ENCODE measurements at places on chromosomes 5 and 9.
A peak's percentile ranks its signal among the peaks of the same experiment; 100 is the strongest.

GRCh38 chr9:127319366-127320114 is 55.0 kb downstream of the GARNL3 start:
- no peak for DNase-seq

DNA sequence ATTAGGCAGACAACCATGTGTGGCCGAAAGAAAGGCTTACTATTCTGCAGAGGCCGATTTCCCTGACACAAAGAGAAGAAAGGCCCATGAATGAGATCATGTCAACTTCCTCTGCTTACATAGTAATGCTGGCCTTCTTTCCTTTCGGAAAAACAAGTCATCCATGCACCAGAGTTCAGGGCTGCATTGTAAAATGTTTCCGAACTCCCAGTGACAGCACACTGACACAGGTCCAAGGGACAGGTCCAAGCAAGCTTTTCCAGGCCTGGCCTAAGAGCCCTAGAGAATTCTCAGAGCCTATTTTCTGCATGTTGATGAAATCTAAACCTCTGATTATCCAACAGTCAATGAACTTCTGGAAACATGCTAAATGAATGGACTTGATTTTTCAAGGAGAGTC is 140.9 kb downstream of the ZNF608 start:
- DNase-seq, result no peak

- DNase-seq, result no peak
Measured at GRCh38 chr9:81596679-81597418, 92.5 kb downstream of the TLE1 start.

DNA sequence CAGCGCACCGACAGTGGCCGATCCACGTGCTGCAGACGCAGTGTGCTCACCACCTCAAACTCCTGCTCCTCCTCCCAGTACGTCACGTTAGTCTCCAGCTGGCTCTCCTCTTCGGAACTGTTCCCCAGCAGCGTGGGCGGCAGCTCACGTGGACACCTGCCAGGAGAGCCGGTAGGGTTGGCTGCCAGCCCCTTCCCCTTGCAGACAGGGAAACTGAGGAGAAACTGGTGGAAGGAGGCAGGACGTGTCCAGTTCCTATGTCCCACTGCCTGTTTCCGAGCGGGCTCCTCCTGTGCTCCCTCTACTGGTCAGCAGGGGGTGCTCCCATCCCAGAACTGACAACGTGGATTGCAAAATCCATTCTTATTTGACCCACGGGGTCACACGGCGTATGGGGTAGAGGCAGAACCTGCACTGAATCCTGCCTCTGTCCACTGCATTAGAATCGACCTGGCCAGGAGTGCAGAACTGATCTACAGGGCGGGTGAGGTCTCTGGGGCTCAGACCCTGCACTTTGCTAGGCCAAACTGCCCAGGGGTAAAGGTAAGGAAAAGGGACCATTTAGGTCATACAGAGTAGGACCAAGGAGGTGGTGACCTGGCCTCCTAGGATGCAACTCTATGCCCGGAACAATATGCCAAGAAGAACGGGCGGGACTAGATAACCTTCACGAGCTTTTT is 25.7 kb downstream of the PDGFRB start:
- DNase-seq, result peak; percentile 62

GRCh38 chr5:130402906-130403305 is 498.6 kb downstream of the CHSY3 start:
- DNase-seq, result no peak

- DNase-seq, result peak; percentile 38
Measured at GRCh38 chr9:125312411-125312810, 50.8 kb downstream of the GAPVD1 start.

DNA sequence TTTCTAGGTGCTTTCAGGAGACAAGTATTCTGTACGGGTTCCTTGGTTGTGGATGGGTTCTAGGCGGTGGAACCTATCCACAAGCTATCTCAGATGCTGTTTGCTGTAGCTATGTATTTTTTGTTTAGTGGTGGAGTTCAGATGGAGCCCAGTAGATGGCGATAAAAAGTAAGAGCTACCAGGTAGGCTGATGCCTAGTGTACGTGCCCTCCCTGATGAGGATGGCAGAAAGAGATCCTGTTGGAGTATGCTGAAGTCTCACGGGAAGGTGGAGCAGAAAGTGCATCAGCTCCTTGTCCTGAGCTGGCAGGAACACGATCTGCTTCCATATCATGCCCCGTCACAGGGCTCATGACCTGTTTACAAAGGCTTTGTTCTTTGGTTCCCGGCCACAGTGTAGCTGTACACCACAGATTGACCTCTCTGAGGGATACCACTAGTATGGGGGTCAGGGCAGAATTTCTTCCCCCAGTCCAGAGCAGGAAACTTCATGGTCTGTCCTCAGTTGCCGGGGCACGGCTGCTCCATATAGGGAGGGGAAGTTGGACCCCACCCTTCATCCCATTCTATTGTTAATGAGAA is 12.6 kb upstream of the UGT3A2 start:
- peak; percentile 55 for DNase-seq

GRCh38 chr9:36029765-36030528 is 6.8 kb upstream of the RECK start:
- no peak for DNase-seq

GRCh38 chr5:10360686-10361085 is 7.2 kb downstream of the MARCHF6 start:
- no peak for DNase-seq

DNA sequence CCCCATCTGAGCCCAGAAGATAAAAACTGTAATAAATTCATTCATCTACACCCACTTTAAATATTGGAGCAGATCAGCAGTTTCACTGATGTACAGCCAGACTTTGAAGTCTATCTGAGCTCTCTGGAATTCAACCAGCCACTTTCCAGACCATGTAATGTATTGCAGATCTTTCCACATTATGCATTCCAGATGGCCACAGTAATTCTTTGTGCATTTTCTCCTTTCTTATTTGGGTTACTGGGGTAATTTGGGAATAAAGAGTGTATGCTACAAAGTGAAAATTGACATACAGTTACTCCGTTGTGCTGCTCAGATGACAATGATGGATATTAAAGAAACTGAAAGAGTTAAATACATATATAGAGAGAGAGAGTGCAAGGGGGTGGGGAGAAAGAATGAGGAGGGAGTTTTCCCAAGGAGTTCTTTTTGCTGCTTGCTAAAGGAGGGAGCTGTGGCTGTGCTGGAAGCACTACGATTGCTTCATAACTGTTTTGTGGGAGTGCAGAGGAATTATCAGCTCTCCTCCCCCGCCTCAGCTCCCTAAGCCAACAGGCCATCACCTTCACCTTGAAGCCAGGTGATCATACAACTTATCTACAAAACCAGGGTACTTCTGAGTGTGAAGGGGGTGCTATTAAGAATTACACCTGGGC is 152.8 kb downstream of the GAS1 start:
- DNase-seq, result no peak

- DNase-seq, result no peak
Measured at GRCh38 chr5:94855543-94855942, 237.1 kb downstream of the SLF1 start.

DNA sequence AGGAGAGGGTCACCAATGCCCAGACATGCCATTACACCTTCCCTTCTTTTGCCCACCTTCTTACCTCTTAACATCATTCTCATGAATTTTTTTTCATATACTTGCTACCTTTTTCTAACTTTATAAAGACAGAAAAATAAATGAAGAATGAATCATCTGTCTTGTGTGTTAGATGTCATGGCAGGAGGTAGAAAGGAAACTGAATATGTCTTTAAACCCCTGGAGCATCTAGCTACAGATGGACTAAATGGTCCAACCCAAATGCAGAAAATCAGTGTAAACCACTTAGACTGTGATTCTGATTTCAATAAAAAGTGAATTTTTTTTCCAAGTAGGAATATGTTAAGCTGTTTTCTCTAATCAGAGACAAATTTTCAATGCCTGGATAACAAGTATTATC is 11.8 kb upstream of the IL6ST start:
- DNase-seq, result no peak

DNA sequence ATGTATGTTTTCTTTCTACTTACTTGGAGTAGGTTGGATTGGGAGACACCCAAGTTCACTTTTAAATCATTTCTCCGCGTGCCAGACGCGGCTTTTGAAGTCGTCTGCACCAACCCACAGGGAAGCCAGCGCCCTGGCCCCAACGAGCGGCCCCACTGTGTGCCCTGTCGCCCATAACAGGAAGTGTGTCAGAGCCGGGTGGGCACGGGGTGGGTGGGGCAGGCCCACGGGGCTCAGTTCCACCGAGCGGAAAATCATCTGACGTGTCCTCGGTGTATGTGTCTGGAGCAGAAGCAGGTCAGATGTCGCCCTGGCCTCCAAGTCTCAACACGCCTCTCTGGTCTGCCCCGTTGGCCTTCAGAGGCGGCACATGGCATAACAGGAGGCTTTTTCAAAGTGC is 22.7 kb upstream of the SMIM23 start:
- no peak for DNase-seq

DNA sequence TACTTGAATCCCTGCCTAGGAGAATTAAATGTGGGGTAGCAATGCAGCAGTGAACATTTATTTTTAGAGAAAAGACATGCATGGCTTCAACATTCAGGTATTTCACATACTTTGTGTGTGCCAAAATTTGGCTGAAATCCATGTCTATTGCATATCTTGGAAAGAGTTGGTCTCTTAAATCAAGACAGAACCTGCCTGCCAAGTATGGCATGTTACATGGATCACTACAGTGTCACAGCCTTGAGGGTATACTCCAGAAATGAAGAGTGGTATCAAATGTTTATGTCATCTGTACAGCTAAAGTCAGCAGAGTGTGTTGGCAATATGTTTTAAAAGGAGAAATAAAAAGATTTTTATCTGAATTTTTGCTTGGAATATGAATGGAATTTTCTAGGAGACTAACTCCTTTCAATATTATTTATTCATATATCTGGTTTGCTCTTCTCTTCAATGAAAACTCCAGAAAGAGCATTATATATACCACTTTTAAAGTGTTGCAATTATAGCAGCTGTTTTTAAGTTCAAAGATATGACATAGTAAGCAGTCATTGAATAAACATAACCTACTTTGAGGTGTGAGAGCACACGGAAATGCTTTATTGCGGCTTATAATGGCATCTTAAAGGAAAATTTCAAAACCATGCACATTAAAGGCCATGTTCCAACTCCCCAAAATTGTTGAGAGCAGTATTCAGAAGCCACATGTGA is 95.4 kb upstream of the MINAR2 start:
- DNase-seq, result no peak

GRCh38 chr9:136206602-136207275 is 1.8 kb upstream of the LHX3 start:
- DNase-seq, result no peak

GRCh38 chr5:171285465-171285864 is 23.6 kb upstream of the TLX3 start:
- DNase-seq, result no peak

Data from activated CD4-positive, alpha-beta T cell treated with anti-CD3 and anti-CD28 coated beads, Interleukin-2, amount 50 U/mL, for 16 hours (primary cell).